Uterine smooth muscle cell (primary cell): ENCODE measurements at places on chromosomes 6 and 20. TPM values are rescaled to one million over a fixed set of nuclear protein-coding genes. Genes with fewer than 3 reads are reported as not detected.

FRS3 gene
- total RNA-seq, result 1.5 TPM in 2 replicates

TMEM217 gene
- 0.77 and 1.6 TPM in 2 replicates for total RNA-seq

VWA7 gene
- 0.11 and 0.25 TPM in 2 replicates for total RNA-seq

TEAD3 gene
- total RNA-seq, result 12.5 and 14.2 TPM in 2 replicates

CAP2 gene
- total RNA-seq, result 8.9 and 12.1 TPM in 2 replicates

SNAI1 gene
- 0.11 and 0.12 TPM in 2 replicates for total RNA-seq

SLC12A5 gene
- under 0.01 TPM in 1 of 2 replicates, not detected in the other for total RNA-seq

TNXB gene
- total RNA-seq, result 5.9 and 6.7 TPM in 2 replicates

RPL7L1 gene
- total RNA-seq, result 116 and 145 TPM in 2 replicates

ERVFRD-1 gene
- total RNA-seq, result under 0.01 and 0.12 TPM in 2 replicates

ZFP64 gene
- total RNA-seq, result 17.2 and 22.4 TPM in 2 replicates

HEY2 gene
- total RNA-seq, result not detected in 2 replicates

PDE10A gene
- total RNA-seq, result 2.3 and 3.5 TPM in 2 replicates

MCM8 gene
- total RNA-seq, result 9.4 and 30.4 TPM in 2 replicates

SALL4 gene
- total RNA-seq, result 0.22 and 0.25 TPM in 2 replicates

PLCG1 gene
- 66.5 and 81.2 TPM in 2 replicates for total RNA-seq

CNKSR3 gene
- 5.0 and 5.9 TPM in 2 replicates for total RNA-seq

PRSS35 gene
- 3.2 and 3.5 TPM in 2 replicates for total RNA-seq

PLEKHG1 gene
- total RNA-seq, result 1.3 and 2.0 TPM in 2 replicates

TMEM242 gene
- total RNA-seq, result 7.0 and 7.3 TPM in 2 replicates

TRDN gene
- total RNA-seq, result not detected in 2 replicates

HLA-DPB1 gene
- 6.8 and 21.1 TPM in 2 replicates for total RNA-seq

HLA-DRA gene
- not detected in 2 replicates for total RNA-seq

PXDC1 gene
- 43.1 and 66.2 TPM in 2 replicates for total RNA-seq

MOG gene
- total RNA-seq, result not detected in 2 replicates

LRRN4 gene
- total RNA-seq, result not detected in 2 replicates

PGC gene
- not detected in 2 replicates for total RNA-seq

NKAIN4 gene
- total RNA-seq, result not detected in 2 replicates

KLHDC3 gene
- total RNA-seq, result 59.6 and 66.2 TPM in 2 replicates

BCAS4 gene
- total RNA-seq, result 14.2 and 17.9 TPM in 2 replicates

SPATA25 gene
- total RNA-seq, result 0.62 and 1.5 TPM in 2 replicates

PTCRA gene
- not detected in 2 replicates for total RNA-seq

SLX4IP gene
- 4.0 and 4.7 TPM in 2 replicates for total RNA-seq

SLC17A3 gene
- total RNA-seq, result not detected in 2 replicates

COL9A1 gene
- not detected in 2 replicates for total RNA-seq

ZNF322 gene
- total RNA-seq, result 15.5 and 18.9 TPM in 2 replicates

FAM83D gene
- 17.7 and 48.3 TPM in 2 replicates for total RNA-seq

PHACTR2 gene
- 27.7 and 46.7 TPM in 2 replicates for total RNA-seq

TRIM10 gene
- 0.12 TPM in 1 of 2 replicates, not detected in the other for total RNA-seq

RBM24 gene
- 7.0 and 7.6 TPM in 2 replicates for total RNA-seq

TSPO2 gene
- not detected in 2 replicates for total RNA-seq

SYNJ2 gene
- total RNA-seq, result 35.4 and 55.3 TPM in 2 replicates

TAF4 gene
- 4.4 and 4.6 TPM in 2 replicates for total RNA-seq

EPB41L1 gene
- 16.4 and 24.7 TPM in 2 replicates for total RNA-seq
